Activated T-cell treated with anti-CD3 and anti-CD28 coated beads for 4 hours (primary cell): ENCODE measurements at places on chromosomes 4 and X.

- DNase-seq, result no peak
Observed at GRCh38 chrX:30904186-30904585, 15.1 kb upstream of the TAB3 start.

GRCh38 chr4:78796526-78796925 lies 20.4 kb downstream of the BMP2K start:
- DNase-seq, result no peak

GRCh38 chrX:52424656-52425055 lies 55.8 kb downstream of the XAGE2 start:
- DNase-seq, result no peak

DNA sequence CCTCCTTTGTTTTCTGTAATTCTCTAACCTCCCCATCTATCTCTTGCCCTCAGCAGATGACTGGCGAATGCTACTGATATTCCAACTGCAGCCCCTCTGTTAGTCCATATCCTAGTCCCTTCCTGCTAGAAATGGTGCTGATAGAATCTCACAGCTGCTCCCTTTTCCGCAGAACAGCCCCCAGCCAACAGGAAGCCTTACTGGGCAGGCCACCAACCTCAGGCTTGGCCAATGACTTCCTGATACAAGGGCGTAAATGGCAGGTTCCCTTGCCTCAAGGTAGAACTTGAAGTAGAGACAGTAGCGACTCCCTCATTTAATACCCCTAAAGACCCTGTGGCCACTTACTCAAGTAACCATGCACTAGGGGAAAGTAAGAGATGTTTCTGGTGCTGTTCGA lies 26.7 kb upstream of the SLC2A9 start:
- no peak for DNase-seq

- DNase-seq, result no peak
Observed at GRCh38 chrX:135347381-135348016, 38.2 kb downstream of the ETDC start.

DNA sequence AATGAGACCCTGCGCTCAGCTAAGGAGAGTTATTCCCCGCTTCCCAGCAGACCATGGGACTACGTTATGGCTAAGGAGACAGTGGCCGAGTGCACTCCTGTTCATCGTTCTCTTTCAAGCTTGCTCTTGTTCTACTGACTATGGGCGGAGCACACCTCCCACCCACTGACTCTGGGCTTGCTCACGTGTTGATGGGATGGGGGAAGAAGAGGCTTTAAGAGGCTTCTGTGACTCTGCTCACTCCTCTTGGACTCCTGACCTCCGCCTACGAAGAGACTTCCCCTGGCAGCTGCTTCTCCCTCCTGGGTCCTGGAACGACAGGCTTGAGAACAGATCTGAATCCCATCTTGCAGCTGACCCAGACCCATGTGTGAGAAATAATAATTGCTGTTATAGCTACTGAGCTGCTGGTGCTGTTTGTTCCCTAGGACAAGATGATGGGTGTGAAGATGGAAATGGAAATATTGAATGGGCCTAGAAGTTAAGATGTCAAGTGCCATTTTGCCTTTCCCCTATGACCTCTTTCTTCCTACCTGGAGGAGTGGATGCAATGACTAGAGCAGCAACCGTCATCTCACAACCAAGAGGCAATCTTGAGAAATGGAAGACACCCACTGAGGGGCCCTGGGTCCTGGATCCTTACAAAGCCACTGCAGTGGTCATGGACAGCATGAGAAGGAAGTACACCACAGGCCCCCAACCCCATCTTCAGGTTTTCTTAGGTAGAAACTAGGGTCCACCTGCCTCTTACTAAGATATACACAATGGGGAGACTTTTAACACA lies 38.7 kb upstream of the IRAK1 start:
- no peak for DNase-seq

- no peak for DNase-seq
Observed at GRCh38 chrX:100368167-100368566, 41.9 kb downstream of the PCDH19 start.

GRCh38 chr4:39256436-39256835 lies 74.1 kb downstream of the WDR19 start:
- DNase-seq, result no peak

DNA sequence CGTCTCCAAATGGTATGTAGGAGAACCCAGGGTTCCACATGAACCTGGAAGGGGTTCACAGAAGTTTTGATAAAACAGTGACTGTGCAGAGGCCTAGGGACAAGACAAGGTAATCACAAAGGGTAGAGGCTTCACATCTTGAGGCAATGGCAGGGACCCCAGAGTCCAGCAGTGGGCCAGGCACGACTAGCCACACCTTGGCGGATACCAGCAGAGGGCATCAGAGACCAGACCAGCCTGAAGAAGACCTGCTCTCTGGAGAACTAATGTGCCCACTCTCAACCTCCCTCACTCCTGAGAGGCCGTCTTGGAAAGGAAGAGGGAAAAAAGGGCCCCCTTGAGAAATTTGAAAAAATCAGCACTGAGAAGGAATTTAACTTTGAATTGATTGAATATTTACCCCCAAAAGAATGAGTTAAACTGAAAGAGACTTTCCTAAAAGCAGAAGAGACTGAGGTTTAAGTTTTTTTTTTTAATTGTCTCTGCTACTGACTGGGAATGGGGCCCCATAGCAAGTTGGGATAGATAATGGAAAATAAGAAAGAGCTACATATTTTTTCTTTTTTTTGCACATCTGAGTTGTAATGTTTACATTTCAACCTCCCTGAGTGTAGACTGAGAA lies 243.8 kb upstream of the JADE1 start:
- no peak for DNase-seq

DNA sequence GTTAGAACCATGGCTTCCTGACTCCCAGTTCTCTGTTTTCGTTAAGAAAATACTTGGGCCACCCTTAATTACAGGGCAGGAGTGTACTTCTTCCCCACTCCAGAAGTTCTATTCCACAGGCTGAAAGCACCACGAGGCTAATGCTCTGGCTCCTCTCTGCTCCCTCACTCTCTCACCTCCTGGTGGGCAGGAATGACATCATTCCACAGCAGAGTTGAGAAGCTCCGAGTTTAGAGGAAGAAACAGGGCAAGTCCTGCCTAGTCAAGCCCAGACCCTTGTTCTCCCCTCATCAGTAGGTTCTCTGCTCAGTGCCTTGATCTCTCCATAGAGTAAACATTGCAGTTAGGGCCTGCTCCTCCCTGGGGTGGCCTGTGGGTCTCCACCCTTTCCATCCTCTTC lies 343.8 kb upstream of the CLNK start:
- DNase-seq, result no peak

DNA sequence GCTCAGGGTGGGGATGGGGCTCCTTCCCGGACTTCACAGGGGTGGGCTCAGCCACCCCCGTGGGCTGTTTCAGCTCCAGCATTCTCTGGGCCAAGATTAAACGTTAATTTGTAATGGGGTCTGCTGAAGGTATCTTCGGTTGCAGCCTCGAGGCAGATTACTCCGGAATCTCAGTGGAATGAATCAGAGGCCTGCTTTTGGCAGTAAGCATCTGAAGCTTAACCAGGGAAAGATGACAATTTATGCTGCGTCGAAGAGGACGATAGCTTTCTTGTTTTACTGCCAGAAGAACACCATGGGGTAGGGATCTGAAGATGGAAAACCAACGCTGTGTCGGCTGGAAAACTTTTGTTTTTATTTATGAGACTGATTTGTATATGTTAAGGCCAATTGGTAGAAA lies 129.2 kb upstream of the MSX1 start:
- DNase-seq, result no peak

- DNase-seq, result no peak
Observed at GRCh38 chr4:140829825-140830224, 73.6 kb upstream of the TBC1D9 start.

DNA sequence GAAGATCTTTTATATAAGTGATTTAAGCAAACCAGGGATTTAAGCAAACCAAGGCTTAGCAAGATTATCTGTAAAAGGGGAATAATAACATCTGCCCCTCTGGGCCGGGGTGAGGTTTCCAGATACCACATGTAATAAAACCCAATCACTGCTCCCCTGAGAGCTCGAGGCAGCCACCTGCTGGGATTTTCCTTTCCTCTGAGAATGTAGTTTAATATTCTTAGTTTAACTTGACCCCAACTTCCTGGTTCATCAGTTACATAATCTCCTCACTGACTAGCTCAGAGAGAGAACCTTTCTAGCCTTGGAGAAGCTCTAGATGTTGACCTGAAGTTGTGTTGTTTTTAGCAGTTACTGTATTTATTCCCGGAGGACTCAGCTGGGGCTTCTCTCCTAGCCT lies 322.4 kb downstream of the ARHGAP10 start:
- DNase-seq, result no peak

GRCh38 chrX:76439188-76439587 lies 11.7 kb downstream of the MAGEE1 start:
- no peak for DNase-seq

DNA sequence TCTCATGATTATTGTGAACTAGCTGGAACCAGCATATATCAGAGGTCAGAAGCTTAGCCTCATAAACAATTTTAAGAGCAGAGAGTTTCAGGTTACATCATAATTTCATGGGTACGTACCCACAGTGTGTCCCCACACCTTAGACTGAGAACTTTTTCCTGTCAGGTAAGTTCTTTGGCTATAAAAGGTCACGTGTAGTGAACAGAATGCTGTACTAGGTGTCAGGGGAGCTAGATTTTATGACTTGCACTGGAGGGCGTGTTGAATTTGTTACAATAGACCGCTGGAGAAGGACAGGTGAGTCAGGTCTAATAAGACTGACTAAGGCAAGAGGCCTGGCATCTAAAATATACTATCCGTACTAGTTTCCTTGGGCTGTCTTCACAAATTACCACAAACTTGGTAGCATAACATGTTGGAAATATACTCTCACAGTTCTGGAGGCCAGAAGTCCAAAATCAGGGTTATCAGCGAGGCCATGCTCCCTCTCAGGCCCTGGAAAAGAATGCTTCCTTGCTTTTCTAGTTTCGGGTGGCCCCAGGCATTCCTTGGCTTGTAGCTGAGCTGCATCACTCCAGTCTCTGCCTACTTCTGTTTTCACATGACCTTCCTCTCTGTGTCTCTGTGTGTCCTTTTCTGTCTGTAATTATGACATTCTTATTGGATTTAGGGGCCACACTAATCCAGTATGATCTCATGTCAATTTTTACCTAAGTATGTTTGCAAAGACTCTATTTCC lies 512.0 kb upstream of the NR3C2 start:
- DNase-seq, result no peak

DNA sequence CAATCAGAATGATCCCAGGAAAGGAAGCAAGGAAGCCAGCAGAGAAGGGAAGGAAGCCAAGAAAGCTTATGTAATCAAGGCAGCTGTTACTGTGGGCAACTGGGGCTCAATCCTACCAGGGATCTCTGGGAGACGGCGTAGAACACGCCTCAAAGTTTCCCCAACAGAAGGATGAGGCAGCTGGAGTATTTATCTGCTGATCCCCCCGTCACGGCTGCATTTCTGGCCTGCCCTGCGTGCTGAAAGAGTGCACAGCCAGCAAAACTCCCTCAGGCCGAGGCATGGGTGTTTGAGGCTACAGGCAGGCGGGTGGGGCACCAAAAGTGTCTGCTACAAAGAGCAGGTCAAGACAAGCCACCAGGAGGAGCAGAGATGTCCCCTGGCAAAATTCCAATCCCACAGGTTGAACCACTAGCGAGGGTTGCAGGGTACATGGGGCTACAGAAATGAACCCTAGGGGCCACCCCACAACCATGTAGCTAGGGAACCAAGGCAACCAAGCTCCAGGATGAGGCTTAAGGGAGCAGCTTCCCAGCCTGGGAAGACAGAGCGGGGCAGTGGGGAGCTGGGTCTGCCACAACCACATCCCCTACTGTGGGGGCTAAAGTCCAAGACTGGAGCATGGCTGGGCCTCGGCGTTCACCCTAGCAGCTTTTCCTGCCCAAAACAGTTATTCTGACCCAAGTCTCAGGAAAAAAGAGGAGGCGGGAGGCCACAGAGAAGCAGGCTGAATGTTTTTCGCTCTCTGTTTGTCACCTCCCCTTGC lies 113.4 kb downstream of the BCOR start:
- DNase-seq, result no peak

- DNase-seq, result no peak
Observed at GRCh38 chrX:97398030-97398551, 514.4 kb downstream of the RPA4 start.

DNA sequence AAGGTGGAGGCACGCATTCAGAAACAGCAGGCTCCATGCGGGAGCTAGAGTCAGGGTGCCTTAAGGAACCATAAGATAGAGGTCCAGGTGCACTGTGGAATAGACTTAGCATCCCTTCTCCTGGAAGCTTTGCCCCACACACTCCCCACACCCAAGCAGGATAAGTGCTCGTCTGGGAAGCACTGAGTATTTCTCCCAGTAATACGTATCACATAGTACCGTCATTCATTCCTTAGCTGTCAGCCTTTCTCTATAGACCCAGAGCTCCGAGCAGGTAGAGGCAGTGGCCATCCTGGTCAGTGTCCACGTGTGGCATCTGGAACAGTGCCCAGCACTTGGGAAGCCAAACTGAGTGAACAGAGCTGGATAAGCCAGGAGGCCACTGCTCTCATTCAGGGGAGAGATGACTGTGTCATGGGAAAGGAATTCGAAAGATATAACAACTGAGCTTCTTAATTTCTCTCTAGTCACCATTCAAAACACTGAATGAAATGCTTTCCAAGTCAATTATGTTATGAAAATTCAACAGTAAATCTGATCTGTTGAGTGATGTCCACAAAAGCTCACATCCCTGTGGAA lies 9.9 kb downstream of the APBB2 start:
- no peak for DNase-seq

DNA sequence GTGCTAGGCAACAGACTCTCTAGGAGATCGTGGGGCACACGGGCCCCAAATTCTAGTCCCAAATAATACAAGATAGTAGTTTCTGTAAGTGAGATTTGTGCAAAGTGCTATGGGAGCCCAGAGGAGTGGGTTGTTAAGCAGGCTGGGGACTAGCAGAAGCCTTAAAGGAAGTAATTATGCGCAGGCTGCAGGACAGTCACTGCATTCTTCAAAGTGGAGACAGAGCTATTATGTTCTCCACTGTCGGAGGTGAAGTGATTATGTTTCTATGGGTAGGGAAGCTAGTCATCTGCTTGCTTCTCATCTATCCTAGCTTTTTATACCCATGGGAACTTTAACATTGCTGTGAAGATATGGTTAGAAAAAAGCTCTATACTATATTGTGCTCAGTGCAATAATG lies 154.2 kb downstream of the CPE start:
- no peak for DNase-seq

DNA sequence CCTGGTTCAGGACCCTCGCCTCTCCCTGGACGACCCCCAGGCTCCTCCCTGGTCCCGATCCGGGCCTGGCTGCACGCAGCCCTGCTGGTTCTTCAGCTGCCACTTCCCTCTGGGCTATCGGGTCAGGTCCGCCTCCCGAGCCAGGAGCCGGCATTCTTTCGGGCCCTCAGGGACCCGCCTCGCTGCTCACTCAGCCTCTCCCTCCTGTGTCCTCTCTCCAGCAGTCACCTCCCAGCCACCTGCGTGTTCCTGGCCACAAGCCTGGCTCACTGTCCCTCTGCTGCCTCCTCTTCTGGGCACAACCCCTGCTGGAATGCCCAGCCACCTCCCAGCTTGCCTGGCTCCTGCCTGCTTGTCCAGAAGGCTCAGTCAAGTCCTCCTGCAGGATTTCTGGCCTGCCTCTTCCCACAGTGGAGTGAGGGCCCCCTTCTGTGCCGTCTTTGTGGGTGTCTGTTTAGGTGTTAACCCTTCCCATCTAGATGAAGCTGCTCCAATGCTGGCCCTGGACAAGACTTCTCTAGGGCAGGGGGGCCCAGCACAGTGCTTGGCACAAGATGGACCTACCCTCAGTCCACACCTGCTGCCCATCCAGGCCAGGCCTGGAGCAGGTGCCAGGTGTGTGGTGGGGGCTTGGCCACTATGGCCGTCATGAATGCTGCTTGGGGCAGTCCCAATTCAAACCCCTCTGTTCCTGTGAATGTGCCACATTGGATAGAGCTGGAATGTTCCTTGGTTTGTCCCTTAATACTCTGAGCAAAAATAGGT lies 2.2 kb downstream of the WFS1 start:
- DNase-seq, result no peak

- no peak for DNase-seq
Observed at GRCh38 chrX:15786915-15787314, 3.4 kb upstream of the ZRSR2 start.
